Heart left ventricle (tissue), 16 donors: ENCODE measurements at places on chromosomes 11 and 22. TPM values are rescaled to one million over a fixed set of nuclear protein-coding genes. Genes with fewer than 3 reads are reported as not detected.

Gene TLCD5
- 12.2 TPM for polyA plus RNA-seq

- DNase-seq, result no peak
These were observed 545.7 kb upstream of the B3GAT1 start for GRCh38 chr11:134957540-134958335.

DNA sequence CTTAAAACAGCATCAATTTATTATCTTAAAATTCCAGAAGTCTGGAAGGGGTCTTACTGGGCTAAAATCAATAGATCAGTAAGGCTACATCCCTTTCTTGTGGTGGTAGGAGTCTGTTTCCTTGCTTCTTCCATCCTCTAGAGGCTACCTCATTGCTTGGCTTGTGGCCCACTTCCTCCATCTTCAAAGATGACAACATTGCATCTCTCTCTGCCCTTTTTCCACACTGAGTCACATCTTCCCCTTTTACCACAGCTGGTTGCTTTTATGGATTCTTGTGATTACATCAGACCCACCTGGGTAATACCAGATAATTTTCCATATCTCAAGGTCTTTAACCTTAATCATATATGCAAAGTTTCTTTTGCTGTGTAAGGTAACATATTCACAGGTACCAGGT is 60.9 kb downstream of the GRIA4 start:
- DNase-seq, result no peak

Gene GSTT2B
- polyA plus RNA-seq, result 6.6 TPM

- DNase-seq, result peak; percentile 24
These were observed at the start of gene BTG4 for GRCh38 chr11:111512296-111513239. Gene BTG4, minus strand, starts transcription at chr11:111512386. Its CDS starts 13,610 bp downstream, at chr11:111498776.

- peak; percentile 56 for DNase-seq
These were observed 28.7 kb downstream of the CHRDL2 start for GRCh38 chr11:74702383-74703007.

DNA sequence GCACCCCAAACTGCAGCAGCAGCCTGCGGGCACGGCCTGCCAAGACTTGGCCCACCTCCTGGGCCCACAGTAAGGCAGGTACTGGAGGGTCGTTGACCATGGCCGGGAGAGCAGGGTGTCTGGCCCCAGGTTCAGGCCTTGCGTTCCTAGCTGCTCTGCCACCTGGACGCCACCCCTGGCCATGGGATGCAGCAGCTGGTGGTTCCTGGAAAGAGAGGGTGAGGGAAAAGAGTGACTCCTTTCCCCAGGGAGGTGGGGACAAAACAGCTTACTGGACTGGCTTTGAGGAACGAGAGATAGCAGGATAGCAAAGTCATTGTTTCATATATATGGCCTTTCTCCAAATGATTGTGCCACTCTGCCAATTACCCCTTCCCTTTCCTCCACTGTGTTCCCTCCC is 1.8 kb downstream of the BSCL2 start:
- no peak for DNase-seq

- no peak for DNase-seq
These were observed 9.5 kb upstream of the ADA2 start for GRCh38 chr22:17228725-17229126.

- no peak for DNase-seq
These were observed 1578.8 kb upstream of the RAG2 start for GRCh38 chr11:38176686-38177322.

- DNase-seq, result no peak
These were observed 34.5 kb upstream of the SLC25A1 start for GRCh38 chr22:19213001-19213400.

Gene FJX1
- polyA plus RNA-seq, result 3.3 TPM

- no peak for DNase-seq
These were observed 1059.6 kb upstream of the RAG2 start for GRCh38 chr11:37657645-37658044.

DNA sequence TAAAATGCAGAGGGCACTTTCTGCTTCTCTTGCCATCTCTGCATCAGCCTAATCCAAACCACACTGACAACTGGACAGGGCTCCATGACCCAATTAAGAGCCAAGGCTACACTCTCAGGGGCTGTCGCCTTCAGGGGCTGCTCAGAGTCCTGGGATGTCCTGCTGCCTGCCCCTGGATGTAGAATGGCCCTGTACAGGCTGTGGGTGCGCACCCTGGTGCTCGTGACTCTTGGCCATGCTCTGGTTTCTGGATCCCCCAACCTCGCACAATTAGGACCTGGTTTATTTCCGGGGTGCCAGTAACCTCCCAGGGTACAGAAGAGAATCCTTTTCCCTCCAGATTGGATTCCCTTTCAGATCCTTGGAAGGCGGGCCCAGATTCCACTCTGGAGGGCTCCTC is 11.3 kb downstream of the IFT27 start:
- no peak for DNase-seq

Gene ADORA2A
- polyA plus RNA-seq, result 5.5 TPM

Gene ART1
- polyA plus RNA-seq, result not detected

GRCh38 chr11:75158241-75158640 is 7.3 kb downstream of the SLCO2B1 start:
- no peak for DNase-seq

GRCh38 chr11:57340039-57340615 is 2.0 kb downstream of the P2RX3 start:
- DNase-seq, result peak; percentile 43

DNA sequence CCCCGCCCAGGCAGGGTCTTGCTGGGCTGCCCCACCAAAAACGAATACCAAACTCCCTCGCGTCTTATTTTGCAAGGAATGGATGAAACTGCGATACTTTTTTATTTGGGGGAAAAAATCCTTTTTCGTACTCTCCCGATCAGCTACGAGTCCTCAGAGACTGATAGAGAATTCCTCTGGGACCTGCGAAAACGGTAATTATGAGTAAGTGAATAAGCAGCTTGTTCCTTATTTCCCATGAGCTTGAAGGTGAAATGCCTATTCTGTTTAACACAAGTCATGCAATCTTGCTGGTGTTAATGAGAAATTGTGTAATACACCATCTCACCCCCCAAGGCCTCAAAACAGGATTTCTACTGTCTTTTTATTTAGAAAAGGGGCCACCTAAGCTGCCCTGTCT is 5.5 kb downstream of the GRK3 start:
- DNase-seq, result no peak

- no peak for DNase-seq
These were observed 636.8 kb upstream of the CCDC179 start for GRCh38 chr11:23497040-23497439.

Gene MPPED1
- not detected for polyA plus RNA-seq

DNA sequence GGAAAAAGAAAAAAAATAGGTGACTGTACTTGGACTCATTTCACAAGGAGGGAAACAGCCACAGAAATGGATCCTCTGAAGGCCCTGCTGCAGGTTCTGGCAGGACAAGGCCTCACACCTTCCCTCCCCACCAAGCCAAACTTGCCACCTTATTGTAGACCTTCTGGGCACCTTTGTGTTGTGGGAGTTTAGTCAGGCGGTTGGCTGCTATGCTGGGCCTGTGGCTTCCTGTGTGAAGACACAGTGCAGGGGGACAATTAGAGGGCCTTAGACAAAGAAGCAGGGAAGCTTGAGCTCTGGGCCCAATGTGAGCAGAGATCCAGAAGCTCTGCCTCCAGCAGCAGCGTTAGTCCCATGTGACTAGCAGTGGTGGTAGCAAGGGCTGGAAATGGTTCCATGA is 4.2 kb downstream of the RAB1B start:
- DNase-seq, result no peak

Gene DDI1
- polyA plus RNA-seq, result not detected

Gene MGAT3
- 2.6 TPM for polyA plus RNA-seq

DNA sequence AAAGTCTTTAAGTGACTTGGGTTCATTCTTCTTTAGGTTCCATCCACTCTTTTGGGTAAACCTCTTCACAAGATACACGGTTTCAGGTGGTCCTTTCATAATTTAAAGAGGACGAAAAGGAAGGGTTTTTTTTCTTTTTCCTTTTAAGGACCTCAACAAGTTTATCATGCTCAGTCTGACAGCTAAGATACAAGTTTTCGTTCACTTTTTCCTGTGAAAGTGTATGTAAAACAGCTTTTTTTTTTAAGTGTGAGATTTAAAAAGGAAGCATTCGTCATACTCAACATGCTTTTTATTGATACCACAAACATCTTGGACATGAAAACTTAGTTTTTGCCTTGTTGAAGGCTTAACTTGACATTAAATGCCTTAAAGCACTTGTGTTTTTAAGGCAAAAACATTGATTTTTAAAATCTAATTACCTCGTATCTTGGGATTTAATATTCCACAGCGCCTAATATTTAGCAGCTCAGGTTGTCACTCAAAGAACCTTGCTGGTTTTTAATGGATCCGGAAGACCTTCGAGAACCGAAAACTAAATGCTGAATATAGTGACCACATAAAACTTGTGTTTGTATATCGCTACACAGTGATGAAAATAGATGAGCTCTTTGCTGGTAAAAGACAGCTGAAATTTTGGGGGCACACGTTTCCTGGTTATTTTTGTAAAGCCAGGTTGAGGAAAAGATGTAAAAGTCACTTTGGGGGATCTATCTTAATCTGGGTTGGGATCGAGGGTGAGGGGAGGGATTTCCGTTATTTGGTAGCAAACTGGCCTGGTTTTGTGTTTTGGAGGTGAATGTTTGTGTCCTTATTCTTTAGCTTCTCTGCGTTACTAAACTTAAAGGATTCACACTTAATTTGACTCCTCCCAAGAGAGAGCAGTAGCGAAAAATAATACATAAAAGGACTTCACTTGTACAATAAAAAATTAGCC is 2.3 kb downstream of the PCF11 start:
- no peak for DNase-seq

GRCh38 chr22:50102946-50103345 is 13.1 kb downstream of the MOV10L1 start:
- no peak for DNase-seq

DNA sequence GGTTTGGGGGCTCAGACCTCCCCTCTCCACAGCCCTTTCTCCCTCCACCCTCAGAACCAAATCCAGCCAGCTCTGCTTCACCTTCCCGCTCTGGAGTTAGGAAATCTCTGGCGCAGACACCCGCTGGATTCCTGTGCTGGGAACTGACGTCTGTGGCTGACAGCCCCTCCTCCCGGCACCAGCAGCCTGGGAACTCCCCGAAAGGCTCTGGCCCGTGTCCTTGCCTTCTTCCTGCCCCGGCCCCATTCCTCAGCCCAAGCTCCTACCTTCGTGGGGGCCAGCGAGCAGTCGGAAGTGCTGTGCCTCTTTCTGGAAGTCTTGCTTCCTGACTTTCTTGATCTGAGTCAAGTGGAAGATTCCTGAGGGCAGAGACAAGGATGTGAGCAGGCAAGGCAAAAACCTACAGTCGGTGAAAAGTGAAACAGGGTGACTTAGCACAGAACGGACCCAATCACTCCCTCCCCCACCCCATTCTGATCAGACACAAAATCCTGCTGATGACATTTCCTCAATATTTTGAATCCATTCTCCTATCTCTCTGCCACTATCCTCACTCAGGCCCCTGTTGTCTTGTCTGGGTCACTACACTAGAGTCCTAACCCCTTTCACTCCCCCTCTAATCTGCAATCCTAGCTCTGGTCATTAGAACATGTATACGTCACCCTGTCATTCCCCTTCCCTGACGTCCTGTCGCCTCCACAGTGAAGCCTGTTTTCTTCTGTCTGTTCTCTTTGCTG is 34.1 kb downstream of the CHRDL2 start:
- DNase-seq, result peak; percentile 96

Gene LYVE1
- 8.5 TPM for polyA plus RNA-seq

DNA sequence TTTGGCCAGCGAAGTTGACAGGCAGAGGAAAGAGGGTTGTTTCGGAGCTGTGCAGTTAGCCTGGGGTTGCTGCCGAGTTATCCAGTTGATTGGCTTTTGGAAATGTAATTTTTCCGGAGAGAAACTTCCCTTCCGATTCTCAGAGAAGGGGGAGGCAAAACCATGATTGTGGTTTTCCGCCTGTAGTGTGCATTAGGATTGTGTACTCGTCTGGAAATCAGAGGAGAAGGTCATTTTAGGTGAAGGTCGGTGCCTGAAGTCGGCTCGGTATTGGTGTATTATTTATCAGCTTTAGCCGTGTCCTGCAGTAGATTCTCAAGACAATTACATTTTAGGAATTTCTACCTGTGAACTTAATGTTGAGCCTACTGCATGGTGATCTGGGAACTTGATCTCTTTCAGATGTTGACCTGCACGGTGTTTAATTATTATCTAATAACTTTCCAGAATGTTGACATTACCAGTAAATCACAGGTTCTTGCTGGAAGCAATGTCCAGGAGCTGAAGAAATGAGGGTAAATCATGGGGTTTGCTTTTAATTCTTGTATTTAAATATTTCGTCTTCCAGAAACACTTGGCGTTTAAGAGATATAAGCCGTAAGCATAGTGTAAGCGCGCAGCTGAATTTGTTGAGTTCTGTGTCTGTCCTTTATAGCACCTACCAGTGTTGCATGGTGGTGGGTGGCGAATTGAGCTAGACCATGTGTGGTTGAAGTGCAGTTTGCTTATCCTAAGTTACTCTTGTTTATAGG is 1.3 kb downstream of the ARHGEF12 start:
- no peak for DNase-seq

- DNase-seq, result no peak
These were observed 3.6 kb downstream of the MMP1 start for GRCh38 chr11:102794382-102794781.

Gene VPS51
- 94.2 TPM for polyA plus RNA-seq

DNA sequence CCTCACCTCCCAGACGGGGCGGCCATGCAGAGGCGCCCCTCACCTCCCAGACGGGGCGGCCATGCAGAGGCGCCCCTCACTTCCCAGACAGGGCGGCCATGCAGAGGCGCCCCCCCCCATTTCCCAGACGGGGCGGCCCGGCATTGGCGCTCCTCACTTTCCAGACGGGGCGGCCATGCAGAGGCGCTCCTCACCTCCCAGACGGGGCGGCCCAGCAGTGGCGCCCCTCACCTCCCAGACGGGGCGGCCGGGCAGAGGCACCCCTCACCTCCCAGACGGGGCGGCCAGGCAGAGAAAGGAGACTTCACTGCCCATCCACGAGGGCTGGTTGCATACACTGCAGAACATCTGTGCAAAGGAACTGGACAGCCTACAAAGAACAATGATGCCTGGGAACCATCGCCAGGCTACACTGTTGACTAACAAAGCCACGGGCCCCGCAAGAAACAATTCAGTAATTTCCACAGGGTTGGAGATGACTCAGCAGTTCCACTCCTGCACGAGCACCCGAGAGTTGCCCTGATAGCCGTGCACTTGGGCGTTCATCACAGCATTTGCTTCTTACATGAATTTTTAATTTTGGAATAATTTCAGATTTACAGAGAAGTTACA is 58.7 kb downstream of the CTTN start:
- DNase-seq, result no peak

Gene OR5L1
- polyA plus RNA-seq, result not detected

DNA sequence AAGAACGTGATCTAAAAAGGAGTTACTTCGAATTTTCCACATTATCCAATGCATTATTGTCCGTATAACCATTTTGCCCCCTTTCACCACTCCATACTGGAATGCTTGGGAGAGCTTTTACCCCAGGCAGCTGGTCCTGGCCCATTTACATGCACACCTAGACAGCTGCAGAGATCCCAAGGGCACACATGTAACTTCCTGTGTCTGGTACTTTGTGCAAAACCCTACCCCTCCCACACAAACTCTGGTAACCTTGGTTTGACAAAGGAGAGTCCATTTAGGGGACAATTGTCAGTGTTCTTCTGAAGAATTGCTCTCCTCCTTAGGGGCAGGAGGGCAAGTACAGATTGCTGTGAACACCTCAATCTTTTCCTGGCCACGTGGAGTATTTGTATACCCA is 57.3 kb upstream of the SORL1 start:
- no peak for DNase-seq

Gene CPT1B
- 267 TPM for polyA plus RNA-seq
